CD4-positive, alpha-beta T cell treated with Interleukin-21 for 1 hour (primary cell): ENCODE measurements at places on chromosomes 16 and 17.

DNA sequence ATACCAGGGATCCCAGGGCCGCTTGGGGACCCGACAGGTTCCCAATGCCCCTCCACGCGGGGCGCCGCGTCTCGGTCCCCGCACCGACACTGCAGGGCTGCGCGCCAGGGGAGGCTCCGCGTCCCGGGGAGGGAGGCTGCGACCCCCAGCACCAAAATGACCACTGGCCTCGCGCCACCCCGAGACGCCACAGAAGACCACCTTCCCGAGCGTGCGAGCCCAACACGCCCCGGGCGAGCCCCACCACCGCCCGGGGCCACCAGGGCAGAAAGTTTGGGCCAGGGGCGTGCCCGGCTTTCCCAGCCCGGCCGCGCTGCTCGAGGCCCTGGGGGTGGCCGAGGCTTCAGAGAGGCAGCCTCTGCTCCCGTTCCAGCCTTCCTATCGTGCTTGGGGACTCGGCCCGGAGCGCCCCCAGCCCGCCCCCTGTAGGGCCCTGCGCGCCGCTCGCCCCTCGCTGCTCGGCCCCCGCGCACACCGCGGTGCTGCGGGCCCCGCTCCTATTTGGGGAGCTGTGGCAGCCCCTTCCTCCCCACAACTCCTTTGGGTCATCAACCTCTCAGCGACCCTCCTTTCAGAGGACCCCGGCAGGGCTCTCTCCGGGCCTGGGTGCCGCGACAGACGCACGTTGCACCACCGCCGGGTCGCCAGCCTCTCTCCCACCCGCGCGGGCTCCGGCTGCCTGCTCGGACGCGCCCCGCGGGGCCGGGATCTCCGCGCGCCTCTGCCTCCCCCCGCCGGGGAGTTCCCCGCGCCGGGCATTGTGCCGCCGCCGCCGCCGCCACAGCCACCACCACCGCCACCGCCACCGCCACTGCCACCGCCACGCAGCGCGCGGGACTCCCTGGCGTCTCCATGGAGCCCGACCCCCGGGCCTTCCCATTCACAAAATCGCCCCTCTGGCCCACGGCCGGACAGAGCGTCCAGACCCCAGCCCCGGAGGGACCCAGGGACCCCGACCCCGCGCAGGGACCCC lies 892 bp downstream of the RBFOX3 start:
- no peak for DNase-seq

DNA sequence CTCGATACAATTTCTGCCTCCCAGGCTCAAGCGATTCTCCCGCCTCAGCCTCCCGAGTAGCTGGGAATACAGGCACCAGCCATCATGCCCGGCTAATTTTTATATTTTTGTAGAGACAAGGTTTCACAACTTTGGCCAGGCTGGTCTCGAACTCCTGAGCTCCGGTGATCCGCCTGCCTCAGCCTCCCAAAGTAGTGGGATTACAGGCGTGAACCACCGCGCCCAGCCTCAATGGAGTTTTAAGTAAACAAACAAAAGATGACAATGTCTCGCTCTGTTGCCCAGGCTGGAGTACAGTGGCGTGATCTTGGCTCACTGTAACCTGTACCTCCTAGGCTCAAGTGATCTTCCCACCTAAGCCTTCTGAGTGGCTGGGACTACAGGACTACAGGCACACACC lies 52.6 kb upstream of the TRAP1 start:
- no peak for DNase-seq

GRCh38 chr16:67246081-67246755 lies 1.1 kb downstream of the FHOD1 start:
- peak; percentile 46 for DNase-seq

DNA sequence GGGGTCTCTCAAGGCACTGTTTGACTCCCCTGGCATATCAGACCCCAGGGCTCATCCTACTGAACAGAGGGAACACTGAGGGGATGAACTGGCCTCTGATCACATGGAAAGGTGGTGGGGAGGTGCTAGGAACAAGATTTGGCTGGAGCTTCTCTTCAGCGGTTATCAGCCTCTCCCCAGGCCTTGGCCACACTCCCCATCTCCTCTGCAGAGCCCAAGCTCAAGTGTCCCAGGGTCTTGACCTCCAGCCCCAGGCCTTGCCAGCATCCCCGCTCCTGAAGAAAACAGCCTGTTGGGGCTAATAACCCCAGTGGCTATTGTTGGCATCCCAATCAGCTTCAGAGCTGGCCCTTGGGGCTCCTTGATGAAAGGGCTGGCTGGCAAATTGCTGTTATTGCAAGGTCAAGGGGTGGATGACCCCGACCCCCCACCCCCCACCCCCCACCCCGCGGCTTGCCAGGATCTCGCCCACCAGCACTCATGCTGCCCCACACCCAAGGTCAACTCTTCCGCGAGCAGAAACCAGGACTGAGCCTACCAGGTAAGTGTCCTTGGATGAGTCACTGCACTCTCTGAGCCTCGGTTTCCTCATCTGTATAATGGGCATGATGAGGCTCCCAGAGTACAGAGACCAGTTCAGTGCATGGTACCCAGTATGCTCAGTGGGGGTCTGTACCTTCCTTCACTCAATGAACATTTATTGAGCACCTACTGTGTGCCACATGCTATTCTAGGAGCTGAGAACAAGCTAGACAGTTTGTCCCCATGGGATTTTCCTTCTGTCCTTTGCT lies 18.8 kb upstream of the FAM83G start:
- DNase-seq = no peak

DNA sequence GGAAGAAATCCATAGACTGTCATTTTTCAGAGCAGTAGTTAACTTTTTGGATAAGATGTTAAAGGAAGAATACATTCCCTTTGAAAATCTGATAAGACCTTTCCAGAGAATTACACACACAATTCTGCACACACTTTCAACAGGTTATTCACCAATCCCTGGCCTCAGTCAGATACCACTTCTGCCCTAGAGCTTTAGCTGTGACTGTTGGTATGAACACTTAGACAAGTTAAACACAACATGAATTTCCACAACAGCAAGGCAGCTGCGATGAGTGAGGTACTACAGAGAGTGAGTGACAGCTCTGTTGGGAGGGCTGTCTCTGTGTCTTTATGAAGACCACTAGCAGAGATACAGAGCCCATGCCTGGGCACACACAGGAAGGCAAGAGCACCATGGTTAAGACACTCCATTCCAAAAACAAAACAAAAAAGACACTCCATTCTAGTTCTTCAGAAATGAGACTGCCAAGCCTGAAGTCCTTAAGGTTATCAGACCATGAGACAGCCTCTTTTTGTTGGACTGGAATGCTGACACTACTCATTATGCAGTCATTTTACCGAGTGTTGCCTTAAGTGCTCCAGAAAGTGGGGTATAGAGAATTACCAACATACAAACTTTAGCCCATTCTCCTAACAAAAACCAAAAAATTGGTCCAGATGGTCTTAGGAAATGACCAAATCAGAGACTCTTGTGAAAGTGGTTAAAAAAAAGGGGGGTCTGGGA lies 42.4 kb downstream of the TOM1L2 start:
- DNase-seq = no peak

- DNase-seq = no peak
Observed at GRCh38 chr16:84183911-84184591, 2.8 kb downstream of the TAF1C start.

DNA sequence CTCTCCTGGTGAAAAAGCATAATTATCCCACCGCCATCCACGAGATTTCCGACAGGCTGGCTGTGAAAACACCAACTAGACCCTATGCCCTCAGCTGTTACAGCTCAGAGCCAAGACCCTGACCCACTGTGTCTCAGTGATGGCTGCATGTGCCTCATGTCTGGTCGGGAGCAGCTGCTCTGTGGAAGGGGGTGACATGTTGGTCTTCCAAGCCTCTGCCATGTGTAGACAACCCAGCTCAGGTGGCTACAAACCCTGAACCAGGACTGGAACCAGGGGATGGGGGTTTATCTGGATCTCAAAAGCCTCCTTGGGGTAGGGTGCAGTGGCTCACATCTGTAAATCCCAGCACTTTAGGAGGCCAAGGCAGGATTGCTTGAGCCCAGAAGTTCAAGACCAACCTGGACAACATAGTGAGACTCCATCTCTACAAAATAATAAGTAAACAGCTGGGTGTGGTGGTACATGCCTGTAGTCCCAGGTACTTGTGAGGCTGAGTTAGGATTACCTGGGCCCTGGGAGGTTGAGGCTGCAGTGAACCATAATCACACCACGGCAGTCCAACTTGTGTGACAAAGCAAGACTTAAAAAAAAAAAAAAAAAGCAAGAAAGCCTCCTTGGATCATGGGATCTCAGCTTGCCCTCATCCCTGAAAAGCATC lies 220.3 kb downstream of the CPPED1 start:
- no peak for DNase-seq

DNA sequence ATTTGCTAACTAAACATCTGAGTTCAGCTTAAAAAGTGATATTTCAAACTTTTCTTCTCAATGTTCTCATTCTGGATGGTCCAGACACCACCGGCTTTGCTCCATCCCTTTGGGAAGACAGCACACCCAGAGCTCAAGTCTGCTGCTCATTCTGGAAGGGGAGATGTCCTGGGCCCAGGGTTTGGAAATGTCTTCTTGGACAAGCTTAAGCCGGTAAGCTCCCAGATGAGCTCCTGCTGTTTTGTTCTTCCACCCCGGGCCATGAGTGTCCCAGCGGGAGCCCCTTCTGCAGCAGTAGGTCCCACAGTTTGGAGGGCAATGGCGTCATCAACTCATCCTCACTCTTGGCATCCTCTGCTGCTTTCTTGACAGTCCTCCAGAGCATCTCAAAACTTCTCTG lies 105.2 kb downstream of the TMEM100 start:
- DNase-seq = no peak

DNA sequence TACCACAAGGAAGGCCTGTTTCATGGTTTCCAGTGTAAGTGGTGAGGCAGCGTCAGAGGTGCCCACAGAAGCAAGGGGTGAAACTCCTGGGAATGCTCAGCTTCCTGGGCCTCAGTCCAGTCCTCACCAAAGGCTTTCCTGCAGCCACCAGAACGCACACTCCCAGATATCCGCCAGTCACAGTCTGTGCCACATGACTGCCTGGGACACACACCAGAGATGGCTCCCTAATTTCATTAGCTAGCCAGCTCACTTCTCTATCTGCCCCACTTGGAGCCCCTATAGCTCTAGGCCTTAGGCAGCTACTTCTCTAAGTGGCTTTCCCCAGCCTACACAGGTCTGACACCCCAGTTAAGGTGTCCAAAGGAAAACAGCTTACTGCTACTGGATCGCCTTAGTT lies 77.0 kb downstream of the CYTH1 start:
- no peak for DNase-seq

GRCh38 chr17:78541488-78542206 lies 35.5 kb downstream of the DNAH17 start:
- no peak for DNase-seq

- DNase-seq = no peak
Observed at GRCh38 chr16:62977876-62978275, 941.6 kb upstream of the CDH8 start.

DNA sequence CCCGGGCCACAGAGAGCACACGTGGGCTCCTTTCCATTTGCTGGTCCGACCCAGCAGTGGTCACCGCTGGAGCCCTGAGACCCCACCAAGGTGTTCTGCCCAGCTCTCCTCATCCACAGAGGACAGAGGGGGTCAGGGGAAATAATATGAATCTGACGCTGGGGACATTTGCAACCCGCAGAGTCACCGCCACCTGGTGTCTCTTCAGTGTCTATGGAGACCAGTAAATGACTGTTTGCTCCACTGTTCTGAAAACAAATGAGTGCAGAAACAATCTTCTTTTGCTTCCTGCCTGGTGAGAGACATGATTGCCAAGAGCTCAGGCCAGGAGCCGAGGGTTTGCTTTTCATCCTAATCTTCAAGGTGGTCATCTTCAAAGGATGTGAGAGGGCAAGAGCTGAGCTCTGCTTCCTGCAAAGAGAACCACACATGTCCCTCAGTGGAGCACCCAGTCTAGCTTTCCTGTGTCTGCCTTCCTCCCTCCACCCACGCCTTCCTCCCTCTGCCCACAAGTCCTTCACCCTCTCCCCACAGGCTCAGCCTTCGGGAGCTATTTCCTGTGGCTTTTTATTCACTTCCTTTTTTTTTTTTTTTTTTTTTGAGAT lies 14.7 kb upstream of the KLHDC4 start:
- peak; percentile 53 for DNase-seq

DNA sequence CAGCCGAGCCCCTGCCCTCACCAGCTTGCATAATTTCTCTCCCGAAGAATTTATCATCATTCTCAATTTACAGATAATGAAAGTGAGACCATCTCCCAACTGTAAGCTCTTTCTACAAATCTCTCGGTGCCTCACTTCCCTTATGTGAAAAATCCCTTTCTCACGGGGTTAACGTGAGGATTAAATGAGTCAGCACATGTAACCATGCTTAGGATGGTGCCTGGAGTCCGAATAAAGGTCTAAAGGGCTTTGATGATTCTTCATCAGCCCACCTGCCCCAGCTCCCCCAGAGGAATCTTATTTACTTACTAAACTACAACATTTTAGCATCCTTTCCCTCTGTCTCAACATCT lies 24.8 kb upstream of the PIK3R6 start:
- DNase-seq = no peak

DNA sequence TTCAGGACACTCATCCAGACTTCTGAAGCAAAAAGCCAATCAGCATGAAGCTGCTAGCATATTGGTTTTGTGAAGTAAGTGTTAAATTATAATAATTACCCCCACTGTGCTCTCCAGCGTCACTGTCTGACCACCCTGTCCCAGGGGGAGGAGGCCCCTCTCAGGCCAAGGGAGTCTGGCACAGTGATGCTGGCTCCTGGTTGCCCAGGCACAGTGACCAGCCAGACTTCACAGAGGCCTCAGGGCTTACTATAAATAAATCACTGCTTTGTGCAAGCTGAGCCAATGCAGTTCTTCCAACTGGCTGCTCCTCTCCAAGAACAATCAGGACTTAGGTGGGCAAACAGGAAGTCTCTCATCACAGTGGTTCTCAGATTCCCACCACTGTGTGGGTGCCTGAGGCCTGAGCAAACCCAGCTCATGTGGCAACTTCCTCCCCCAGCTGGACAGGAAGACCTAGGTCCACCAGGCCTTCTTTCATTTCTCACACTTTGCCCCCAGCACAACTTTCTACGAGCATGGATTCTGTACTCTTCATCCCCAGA lies 1.7 kb upstream of the DBNDD1 start:
- DNase-seq = no peak

DNA sequence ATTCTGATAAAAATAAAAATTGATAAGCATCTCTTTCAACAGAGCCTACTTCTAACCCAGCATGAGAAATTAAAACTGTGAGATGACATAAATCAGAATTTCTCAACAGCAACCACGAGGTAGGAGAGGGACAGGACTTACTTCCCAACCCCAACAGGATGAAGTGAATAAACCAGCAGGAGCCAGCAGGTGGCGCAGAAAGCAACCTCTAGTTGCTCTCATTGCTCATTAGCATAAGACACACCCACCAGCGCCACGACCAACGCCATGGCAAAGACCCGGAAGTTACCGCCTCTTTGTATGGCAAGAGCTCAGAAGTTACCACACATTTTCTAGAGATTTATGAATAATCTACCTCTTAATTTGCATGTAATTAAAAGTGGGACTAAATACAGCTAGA lies 189.4 kb upstream of the CDH8 start:
- peak; percentile 6 for DNase-seq

- no peak for DNase-seq
Observed at GRCh38 chr16:84943620-84944019, 67.7 kb downstream of the ZDHHC7 start.

- no peak for DNase-seq
Observed at GRCh38 chr16:22138482-22138881, 23.8 kb upstream of the SDR42E2 start.
